ENCODE measurements at places on chromosomes 11 and 22.

DNA sequence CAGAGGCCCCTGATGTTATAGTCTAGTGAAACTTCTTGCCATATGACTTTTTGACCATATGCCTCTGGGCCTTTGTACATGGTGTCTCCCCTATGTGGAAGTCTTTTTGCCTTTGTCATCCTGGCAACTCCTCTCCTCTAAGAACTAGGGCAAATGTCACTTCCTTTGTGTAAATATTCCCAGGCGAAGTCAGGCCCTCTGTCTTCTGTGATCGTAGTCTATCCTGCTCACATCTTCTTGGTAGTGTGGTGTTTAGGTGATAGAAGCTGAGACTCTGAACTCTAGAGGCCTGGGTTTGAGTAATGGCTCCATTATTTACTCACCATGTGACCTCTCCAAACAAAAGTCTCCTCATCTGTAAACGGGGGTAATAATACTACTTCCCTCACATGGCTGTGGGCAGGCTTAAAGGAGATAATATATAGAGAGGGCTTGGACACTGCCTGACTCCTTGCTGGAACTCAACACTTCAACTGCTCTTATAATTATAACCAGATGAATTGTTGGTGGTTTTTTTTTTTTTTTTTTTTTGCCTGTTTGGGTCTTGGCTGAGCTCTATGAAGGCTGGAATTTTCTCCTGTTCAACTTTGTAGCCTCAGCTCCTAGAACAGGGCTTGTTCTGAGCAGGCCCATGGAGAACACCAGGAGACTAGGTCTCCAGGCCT, 43.8 kb downstream of the INSC start:
- DNase-seq = no peak

GRCh38 chr11:69791276-69792180, 16.4 kb upstream of the FGF4 start:
- no peak for DNase-seq

- no peak for DNase-seq
These were observed 729 bp upstream of the CHKB start for GRCh38 chr22:50583294-50583861.

DNA sequence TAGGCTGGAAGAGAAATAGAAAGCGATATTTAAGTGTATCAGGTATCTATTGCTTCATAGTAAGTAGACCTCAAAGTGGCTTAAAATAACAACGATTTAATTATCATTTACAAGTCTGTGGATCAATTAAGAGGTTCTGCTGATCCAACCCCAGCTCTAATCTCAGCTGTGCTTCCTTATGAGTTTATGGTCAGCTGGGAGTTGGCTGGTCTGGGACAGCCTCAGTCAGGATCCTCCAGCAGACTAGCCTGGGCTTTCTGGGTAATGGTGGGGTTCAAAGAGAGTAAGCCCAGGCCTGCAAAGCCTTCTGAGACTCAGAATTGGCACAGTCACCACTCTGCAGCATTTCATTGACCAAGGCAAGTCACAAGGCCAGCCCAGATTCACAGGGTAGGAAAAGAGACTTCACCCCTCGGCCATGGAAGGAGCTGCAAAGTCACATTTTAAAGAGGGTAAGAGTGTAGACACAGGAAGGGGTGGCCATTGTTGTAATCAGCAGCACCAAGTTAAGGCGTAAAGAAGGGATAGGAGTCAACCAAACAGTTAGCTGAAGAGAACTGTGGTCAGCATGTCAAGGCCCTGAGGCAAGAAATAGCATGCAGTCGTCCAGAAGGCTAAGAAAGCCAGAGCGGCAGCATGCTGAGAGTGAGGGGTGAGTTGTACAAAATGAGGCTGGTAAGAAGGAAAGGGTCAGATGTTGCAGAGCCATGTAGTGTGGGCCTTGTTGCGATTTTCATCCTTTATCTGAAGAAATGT, 168.2 kb downstream of the ETS1 start:
- DNase-seq = no peak

- DNase-seq = no peak
These were observed 92.9 kb downstream of the NELL1 start for GRCh38 chr11:20762116-20762844.

DNA sequence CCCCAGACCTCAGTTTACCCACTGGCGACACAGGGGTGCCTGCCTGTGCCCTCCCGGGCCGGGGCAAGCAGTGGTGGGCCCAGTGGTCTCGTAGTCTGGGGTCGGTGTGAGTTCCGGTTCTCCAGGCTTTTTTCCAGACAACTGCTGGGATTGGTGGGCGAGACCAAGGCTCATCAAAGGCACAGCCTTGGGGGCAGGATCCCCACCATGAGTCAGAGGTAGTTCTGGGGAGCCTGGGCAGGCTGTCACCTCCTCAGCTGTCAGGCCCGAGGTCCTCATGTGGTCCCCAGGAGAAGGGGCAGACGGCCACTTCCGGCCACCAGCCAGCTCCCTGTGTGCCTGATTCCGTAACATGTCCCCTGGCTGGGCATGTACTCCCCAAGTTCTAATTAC, 827 bp upstream of the MUC2 start:
- DNase-seq = no peak

- DNase-seq = no peak
These were observed 32.3 kb downstream of the TMPRSS5 start for GRCh38 chr11:113673550-113674396.

DNA sequence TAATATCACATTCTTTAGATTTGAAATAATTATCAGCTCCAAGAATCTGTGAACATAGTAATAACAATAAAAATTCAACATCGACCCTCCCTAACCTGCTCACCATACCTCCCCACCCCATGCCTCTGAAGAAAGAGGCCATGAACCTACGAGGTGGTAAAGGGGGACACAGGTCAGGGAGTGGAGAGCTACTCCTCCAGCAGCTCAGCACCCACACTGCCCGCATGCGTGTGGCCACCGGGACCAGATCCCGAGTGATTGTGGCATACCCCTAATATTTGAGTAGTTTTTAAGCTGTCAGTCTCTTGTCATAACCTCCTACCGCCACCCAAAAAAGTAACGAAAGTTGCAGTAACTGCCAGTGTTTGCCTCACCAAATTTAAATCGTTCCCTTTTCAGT, 16.8 kb upstream of the ADSL start:
- no peak for DNase-seq

DNA sequence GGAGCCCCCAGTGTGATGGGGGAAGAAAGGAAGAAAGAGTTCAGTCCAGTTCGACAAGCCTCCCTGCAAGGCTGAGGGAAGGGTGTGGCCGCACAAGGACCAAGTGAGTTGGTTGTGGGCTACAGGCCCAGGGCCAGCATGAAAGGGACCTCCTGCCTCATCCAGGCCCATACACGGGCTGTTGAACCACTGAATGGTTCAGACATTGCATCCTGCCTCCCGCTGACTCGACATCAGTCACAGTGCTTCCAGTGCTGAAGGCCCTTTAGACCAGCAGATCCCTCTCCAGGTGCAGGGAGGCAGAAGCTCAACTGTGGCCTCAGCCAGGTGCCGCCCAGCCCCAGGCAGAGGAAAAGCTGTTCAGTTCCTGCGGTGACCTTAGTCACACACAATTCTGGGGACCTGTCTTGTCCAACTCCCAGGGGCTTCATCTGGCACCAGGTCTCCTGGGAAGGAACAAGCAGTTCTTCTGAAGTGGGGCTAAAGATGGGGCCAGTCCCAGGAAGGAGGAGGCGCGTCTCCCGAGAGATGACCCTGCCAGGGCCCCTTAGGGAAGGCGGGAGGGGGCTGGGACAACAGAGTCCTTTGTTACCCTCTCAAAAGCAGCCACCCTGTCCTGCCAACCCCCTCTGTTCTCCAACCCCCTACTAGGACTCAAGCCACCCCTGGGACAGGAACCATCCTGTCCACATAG, 6.6 kb downstream of the ARRB1 start:
- DNase-seq = no peak

GRCh38 chr22:26563022-26563421, 26.9 kb downstream of the TPST2 start:
- no peak for DNase-seq

DNA sequence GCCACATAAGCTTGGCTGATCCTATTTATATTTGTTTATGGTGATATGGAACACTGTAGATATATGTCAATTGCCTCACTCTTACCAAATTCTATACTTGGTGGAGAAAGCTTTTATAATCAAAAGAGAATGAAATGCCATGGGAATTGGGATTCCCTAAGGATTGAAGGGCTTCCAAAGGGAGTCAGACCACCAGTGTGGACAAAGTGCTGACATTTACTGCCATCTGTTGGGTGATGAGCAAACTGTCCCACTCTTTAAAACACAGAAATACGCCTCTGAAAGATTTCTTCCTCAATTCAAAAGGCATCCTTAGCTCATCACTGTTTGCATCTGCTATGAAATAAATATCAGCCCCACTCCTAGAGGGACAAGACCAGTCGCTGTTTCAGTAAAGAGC, 7.1 kb downstream of the SLC1A2 start:
- DNase-seq = no peak
